ENCODE measurements at places on chromosomes 7 and 10.

DNA sequence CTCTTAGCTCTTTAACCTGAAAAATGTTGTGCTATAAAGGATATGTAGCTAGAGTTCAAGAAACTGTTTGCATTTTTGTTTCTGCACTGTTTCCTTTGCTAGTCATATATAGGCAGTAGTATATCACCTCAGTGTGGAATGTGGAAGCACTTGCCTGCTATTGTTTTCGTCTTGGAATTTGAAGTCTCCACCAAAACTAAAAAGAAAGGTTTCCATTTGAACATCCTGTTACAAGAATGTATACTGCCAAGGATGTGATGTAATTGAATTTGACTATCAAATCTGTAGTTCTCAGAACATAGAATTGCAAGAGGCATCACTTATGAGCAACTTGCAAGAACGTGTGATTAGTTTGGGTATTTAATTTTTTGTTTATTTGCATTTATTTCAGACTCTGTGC lies 51.1 kb upstream of the MEOX2 start:
- no peak for DNase-seq

GRCh38 chr10:124698545-124699469 lies 45.4 kb downstream of the FAM53B start:
- no peak for DNase-seq

- no peak for DNase-seq
Measured at GRCh38 chr7:155919391-155920067, 107.3 kb upstream of the SHH start.

DNA sequence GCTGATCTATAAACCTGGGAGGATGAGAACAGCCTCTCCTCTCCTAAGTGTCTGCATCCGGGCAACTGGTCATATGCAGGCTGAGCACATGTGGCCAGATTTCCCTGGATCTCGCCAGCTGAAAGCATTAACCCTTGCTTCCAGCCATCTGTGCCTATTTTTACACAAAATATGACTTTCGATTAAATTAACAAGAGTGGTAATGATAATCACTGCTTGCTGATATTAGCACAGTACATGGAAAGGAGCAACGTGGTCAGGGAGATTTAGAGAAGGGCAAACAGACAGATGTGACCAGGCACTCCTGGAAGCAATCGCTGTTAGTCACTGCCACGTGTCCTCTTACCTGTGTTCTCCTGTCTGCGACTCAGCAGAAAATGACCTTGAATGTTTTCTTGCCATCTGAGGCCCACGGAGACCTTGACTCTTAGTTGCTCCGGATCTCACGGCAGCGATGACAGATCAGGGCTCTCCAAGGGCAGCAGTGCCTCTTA lies 59.5 kb upstream of the NPTX2 start:
- DNase-seq = no peak

DNA sequence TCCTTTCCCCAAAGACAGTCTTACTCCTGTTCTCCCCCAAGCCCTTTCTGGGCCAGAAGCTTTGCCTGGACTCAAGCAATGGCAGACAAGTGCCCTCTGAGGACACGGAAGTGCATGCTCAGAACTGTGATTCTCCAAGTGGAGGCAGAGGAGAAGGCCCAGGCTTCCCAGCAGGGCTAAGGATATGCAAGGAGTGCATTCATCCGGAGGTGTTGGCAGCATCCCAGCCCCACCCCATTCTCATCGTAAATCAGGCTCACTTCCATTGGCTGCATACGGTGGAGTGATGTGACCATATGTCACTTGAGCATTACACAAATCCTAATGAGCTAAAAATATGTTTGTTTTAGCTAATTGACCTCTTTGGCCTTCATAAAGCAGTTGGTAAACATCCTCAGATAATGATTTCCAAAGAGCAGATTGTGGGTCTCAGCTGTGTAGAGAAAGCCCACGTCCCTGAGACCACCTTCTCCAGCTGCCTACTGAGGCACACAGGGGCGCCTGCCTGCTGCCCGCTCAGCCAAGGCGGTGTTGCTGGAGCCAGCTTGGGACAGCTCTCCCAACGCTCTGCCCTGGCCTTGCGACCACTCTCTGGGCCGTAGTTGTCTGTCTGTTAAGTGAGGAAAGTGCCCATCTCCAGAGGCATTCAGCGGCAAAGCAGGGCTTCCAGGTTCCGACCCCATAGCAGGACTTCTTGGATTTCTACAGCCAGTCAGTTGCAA lies 1.4 kb upstream of the RBP3 start:
- DNase-seq = no peak
